ENCODE measurements at places on chromosomes 4 and X.

GRCh38 chrX:109843963-109844751 lies 111.1 kb upstream of the ACSL4 start:
- DNase-seq, result no peak

DNA sequence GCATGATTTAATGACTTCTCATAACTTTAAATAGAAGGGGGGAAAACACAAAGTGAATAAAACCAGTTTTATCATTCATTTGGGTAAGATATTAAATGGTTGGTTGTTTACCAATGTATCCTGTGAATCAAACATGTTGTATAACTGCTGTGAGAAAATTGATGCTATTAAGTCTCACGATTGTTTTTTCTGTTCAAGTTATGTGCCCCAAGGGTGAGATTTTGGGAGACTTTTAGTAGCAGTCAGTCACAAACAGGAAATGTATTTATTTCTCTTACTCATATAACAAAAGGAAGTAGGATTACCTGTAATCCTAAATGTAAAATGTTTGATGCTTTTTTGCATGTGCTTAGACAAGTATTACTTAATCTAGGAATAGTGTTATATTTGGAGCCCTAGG lies 39.2 kb downstream of the MTHFD2L start:
- DNase-seq, result no peak

DNA sequence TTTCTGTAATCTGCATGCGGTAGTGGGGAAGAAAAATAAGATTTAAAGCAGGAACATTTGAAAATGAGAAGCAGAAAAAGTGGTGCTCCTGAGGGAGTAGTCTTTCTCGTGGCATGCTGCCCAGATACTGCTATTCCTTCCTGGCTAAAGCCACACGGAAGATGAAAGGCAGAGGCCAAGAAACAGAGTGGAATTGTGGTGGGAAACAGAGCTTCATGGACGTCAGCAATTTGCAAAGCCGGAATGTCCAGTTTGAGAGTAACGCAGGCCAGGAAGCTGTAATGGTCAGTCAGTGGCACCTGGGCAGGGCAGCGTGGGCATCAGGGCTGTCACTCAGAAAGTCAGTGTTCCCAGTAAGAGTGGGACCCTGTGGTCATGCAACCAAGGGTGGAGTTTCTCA lies 63.7 kb upstream of the FMR1 start:
- DNase-seq, result no peak

- no peak for DNase-seq
Observed at GRCh38 chrX:137565921-137566745, at the start of gene ZIC3. Gene ZIC3 (plus strand): TSS chrX:137566127. CDS start chrX:137566692, 565 bp downstream.

- no peak for DNase-seq
Observed at GRCh38 chr4:142406917-142407501, 439.1 kb downstream of the INPP4B start.

GRCh38 chr4:168538632-168539031 lies 41.8 kb downstream of the PALLD start:
- no peak for DNase-seq

- DNase-seq, result no peak
Observed at GRCh38 chr4:90211174-90211573, 84.0 kb downstream of the CCSER1 start.

DNA sequence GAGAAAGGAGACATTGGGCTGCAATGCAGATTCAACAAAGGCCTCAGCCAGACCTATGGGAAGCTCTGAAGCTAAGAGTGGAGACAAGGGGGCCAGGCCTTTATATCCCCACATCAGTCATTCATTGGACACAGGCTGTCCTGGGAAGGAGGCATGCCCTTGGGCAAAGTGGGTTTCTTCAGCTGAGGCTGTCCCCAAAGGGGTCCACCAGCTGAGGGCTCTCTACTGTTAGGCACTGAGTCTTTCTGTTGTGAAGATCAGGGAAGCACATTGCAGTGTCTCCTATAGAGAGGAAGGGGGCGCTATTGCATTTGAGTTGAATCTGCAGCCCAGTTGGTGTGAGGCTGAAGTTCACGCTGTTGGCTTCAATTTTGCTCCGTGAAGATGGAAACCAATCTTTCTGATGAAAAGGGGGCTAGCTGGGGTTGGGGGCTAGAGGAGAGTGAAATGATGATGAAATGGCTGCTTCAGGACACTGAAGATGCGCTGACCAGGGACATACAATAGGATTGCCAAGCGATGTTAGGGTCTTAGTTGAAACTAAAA lies 48.0 kb downstream of the SLC25A5 start:
- DNase-seq, result peak; percentile 10

DNA sequence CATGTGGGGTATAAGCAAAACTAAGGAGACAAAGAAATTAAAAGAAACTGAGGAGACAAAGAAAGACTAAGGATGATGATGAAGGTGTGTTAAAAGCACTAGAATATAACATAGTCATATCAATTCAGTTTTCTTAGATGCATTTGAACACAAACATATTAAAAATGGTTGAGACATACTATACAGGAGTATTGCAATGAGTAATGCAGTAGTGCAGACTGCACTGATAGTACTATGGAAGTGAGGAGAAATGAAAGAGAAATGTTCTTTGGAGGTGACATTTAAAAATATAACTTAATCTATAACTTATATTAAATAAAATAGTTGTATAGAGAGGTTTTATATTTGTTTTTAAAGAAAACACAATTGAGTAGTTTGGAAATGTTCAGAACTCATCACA lies 279.2 kb downstream of the CAMK2D start:
- no peak for DNase-seq

DNA sequence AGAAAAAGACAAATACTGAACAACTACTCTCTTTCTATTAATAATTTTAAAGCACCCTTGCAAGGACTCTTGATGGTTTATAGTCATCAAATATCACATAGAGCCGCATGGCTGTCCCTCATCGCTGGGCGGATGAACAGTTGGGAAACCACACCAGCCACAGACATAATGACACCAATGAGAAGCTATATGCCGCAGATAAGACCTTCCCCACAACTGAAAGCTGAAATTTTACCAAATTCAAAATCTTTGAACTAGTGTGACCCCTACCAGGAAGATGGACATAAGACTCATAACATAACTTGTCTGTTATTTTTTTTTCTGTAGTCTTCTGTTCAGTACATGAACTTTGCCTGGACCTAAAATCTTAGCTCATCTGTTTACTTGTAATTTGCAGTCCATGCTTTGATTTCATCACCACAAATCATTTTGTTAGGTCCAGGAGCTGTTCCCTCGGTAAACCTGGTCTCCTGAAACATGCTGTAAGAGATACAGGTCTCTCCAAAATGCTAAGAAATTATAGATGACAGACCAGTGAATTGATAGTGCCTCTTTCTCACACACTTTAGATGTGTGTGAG lies 157.3 kb upstream of the RAPGEF2 start:
- no peak for DNase-seq

DNA sequence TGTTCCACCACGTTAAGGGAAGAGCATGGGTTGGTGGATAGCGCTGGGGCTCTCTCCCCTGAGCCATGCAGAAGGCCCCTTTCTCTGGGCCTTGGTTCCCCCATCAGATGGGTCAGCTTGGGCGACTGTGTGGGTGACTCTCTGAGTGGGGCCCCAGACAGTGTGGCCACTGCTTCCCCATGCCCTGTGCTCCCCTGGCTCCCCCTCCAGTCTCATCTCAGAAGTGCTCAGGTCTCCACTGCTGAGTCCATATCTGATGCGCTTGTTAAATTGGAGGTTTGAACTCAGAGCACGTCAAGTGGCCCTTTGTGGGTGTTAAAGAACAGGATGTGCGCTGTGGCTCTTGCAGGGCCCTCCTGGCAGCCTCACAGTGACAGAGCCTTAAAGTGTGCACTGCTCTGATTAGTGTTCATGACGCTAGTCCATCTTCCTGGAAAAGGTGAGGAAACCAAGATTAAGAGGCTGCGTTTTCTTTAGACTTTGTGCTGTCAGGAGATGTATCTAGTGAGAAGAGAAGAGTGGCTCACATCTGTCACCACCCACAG lies 59.8 kb downstream of the NELFA start:
- DNase-seq, result no peak

GRCh38 chr4:80097400-80098177 lies 24.6 kb upstream of the ANTXR2 start:
- peak; percentile 10 for DNase-seq

- DNase-seq, result no peak
Observed at GRCh38 chrX:48818866-48819265, 7.4 kb upstream of the ERAS start.

DNA sequence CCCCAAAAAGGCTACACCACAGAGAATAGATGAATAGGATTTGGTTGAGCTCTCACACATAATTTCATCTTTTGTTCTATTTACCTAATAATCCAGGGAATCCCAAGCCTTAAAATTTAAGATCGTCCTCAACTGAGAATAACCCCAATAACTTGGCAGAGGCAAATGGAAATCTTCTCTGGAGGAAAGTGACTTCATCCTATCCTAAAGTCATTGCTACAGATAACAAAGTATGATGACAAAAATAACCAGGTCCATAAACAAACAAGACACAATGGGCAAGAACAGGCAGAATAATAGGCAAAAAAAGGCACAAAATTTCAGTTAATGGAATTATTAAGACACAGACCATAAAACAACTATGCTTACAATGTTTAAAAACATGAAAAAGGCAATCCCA lies 177.3 kb upstream of the STK26 start:
- DNase-seq, result no peak

GRCh38 chr4:138572007-138572406 lies 329.9 kb upstream of the SLC7A11 start:
- no peak for DNase-seq

DNA sequence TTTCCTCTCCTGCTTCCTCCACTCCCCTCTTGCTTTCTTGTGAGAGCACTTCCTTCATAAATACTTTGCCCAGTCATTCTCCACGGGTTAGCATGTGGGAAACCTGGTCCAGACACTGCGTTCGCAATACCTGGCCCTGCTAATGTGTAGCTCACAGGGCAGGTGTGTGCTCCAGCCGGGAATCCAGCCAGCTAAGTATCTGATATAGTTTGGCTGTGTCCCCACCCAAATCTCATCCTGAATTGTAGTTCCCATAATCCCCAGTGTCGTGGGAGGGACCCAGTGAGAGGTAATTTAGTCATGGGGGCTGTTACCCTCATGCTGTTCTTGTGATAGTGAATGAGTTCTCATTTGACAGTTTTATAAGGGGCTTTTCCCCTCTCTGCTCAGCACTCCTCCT lies 32.2 kb upstream of the STX18 start:
- no peak for DNase-seq

DNA sequence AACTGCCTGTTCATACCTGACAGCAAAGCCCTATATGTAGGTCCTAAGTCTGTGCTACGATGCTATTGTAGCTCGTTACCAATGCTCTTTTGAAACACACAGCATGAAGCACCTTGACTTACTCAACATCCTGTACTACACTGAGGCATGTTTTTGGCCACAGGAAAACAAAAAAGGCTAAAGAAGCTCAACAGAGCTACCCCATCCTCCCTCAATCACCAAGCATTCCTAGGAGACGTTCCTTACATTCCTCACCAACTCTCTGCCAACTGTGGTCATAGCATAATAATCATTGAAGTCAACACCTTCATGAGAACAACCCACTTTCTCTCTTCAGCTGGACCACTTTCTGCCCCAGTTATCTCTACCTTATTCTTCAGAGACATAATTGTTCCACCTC lies 73.7 kb upstream of the SLC25A43 start:
- DNase-seq, result no peak

GRCh38 chr4:77193511-77194102 lies 36.6 kb downstream of the CCNG2 start:
- no peak for DNase-seq

- DNase-seq, result no peak
Observed at GRCh38 chrX:119706616-119707015, 13.6 kb upstream of the SEPTIN6 start.

DNA sequence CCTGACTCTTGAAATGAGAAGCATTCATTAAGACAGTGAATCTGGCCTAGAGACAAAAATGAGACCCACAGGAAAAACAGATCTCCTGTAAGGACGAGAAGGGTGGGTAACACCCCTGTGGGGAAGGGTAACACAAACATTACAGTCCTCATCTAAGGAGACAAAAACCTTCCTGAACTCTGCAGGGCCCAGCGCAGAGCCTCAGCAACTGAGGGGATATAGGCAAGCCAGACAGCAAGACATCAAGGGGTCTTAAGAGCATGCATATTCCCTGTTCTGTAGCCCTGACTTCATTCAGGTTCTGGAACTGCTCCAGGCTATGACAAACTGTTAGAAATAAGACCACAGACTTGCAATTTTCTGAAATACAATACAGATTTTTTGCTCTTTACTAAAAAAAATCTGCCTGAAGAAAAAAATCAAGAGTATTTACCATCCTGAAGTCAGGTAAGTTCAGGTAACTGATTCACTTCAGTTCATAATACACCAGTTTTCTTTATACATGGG lies 15.5 kb downstream of the COX18 start:
- DNase-seq, result no peak

GRCh38 chr4:173748353-173748752 lies 218.3 kb upstream of the HAND2 start:
- DNase-seq, result no peak

DNA sequence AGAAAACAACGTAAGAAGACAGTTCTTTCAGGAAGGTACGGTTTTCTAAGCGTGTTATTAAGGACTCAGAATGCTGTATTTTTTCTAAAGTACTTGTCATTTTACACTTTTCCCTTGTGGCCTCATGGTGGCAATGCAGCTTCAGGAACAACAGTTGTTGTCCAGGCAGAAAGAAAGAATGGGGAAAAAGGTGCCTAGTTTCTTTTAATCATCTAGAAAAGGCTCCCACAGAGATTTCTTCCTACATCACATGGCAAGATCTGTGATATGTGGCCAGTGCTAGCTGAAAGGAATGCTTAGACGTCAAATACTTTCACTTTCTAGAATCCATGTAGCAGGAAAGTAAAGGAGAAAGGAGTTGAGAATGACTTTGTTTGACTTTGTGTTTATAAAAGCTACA lies 49.0 kb upstream of the TRAM1L1 start:
- peak; percentile 82 for DNase-seq

GRCh38 chrX:24574743-24575142 lies 72.4 kb downstream of the PCYT1B start:
- no peak for DNase-seq

- no peak for DNase-seq
Observed at GRCh38 chrX:106862972-106863688, 40.0 kb downstream of the RIPPLY1 start.

GRCh38 chrX:29461039-29461438 lies 754.3 kb upstream of the MAGEB2 start:
- no peak for DNase-seq
